ENCODE measurements at places on chromosomes 1 and 21.

GRCh38 chr1:208446271-208446691, 202.1 kb upstream of the PLXNA2 start:
- DNase-seq = no peak

GRCh38 chr1:116882866-116883265, 26.9 kb upstream of the PTGFRN start:
- no peak for DNase-seq

GRCh38 chr1:34529935-34530859, 224.7 kb upstream of the GJB5 start:
- no peak for DNase-seq

DNA sequence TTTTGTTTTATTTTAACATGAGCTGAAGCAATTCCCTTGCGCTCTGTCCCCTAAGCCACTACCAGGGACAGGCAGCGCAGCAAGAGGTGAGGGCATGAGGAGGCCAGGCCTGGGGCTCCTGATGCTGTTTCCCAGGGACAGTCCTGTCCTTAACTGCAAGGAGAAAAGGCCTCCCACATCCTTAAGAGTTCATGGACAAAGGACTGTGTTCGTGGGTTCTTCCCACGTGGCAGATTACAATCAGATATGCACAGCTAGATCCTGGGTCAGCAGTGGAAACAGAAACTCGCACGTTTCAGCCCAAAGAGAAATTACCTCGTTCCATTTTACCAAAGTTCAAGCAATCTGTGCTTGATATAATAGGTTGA, 85.8 kb downstream of the MIS18A start:
- DNase-seq = no peak

DNA sequence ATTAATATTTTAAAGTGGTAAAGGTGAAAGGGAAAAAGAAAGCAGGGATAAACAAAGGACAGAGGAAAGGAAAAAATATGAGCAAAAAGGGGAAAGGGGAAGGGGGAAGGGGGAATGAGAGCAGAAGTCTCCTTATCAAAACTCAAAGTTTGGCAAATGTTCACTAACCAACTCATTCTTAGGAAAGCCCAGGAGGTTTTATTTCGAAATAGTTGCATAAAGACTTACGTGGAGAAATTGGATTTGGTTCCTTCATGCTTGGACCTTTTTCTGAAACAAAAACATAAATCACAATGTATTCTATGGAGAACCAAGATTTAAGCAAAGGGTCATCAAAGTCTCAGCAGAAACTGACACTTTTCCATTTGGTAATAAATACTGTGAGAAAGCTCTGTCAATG, 188.1 kb downstream of the TGFBR3 start:
- DNase-seq = no peak

- no peak for DNase-seq
Observed at GRCh38 chr1:78143152-78143551, 97.4 kb downstream of the GIPC2 start.

DNA sequence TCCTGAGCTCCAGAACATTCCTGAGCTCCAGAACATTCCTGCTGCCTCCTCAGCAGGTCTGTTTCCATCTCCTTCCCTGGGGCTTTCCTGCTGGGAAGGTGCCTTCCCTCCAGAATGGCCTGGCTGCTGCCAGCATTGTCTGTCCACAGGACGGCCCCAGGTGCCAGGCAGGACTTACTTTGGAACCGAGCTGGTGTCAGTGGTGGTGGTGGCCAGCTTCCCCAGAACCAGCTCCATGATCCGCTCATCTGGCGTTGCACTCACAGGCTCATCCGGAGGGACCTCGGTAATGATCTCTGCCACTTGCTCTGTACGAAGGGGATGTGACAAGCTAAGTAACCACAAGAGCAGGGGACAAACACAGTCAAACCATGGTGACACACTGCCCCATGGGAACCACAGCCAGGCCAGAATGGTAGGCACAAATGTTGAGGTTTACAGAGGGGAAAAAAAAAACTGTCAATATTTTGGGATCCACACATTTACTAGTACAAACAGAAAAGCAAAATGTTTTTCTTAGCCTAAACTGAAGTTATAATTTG, 41.3 kb downstream of the PRDM15 start:
- DNase-seq = no peak

- no peak for DNase-seq
Observed at GRCh38 chr1:50940291-50940690, 19.8 kb downstream of the FAF1 start.

DNA sequence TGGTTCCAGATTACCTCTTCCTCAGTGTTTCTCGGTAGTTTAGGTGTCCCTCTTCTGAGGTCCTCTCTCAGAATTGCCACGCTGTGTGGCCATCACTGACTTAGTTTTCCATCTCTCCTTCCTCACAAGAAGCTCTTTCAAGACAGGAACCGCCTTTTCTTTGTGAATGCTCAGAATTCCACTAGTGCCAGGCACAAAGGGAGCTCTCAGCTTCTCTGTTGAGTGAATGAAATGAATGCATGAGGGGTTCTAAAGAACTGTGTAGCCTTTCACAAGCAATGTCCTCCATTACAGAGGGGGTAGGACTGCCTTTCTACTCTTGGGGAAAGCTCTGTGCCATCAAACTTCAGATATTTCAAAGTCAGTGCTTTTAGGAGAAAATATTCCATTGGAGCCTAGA, 546.8 kb downstream of the RWDD3 start:
- DNase-seq = no peak

DNA sequence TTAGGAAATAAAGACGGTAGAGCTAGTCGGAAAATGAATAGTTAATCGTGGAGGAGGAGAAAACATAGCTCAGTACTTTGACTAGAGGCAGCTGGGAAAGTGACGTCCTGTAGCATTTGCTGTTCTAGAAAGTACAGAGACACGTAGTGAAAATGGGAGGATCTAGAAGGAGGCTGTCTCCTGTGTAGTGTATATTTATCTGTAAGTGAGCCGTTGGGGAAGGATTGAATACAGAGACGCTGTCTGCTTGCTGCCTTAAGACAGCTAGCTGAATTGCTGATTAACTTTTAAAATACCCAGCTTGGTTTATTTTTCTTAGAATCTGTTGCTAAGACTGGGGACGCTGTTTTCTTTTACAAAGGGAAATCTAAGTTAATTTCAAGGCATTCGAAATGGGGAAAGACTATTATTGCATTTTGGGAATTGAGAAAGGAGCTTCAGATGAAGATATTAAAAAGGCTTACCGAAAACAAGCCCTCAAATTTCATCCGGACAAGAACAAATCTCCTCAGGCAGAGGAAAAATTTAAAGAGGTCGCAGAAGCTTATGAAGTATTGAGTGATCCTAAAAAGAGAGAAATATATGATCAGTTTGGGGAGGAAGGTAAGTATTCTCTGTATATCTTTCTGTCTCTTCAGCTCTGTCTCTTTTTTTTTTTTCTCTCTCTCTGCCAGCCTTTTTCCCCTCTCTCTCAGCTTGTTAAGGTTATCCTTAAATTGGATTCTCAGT, at the start of gene DNAJB4:
Gene DNAJB4, plus strand, starts transcription at position 221 of the 729 bp plus-strand sequence. Its CDS starts 172 bp downstream, at position 393.
- peak; percentile 87 for DNase-seq

DNA sequence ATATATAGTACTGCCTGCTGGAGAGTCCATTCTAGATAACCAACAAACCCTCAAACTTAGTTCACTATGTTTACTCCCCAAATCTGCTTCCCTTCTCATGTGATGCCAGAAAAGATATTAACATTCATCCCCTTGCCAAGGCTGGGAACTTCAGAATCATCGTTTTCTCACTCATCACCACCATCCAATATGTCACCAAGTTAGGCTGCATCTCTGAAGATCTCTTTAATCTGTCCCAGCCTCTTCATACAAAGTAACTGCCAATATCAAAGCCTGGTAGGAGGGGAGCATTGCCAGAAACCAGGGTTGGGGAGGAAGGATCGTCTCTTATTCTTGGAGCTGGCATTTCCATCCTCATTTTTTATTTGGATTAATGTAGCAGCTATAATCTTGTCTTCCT, 71.6 kb downstream of the XCL2 start:
- DNase-seq = no peak

GRCh38 chr1:97379387-97380075, 541.3 kb downstream of the DPYD start:
- DNase-seq = no peak

GRCh38 chr1:151176514-151177045, 799 bp upstream of the TMOD4 start:
- no peak for DNase-seq

DNA sequence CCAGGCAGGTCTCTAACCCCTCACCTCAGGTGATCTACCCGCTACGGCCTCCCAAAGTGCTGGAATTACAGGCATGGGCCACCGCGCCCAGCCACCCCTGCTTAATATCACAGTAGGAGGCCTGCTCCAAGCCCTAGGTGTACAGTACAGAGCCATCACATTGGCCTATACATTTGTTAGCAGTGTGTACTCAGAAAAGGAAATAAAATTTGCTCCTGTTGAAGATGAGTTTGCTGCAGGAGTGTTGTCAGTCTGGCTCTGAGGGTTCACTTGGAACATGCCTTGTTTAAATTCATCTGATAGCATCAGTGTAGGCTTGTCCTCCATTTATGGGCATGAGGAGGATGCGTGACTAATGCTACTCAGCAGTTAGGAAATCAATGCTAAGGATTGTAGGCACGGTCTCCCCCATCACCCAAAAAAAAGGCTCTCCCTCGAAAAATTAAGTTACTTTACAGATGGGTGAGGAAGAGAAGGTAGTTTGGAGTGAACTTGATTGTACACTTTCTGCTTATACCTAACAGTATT, 4.6 kb upstream of the ENAH start:
- DNase-seq = no peak

- no peak for DNase-seq
Observed at GRCh38 chr1:56921479-56921878, 44.3 kb downstream of the C8B start.

GRCh38 chr1:160451119-160451858, 50.9 kb downstream of the VANGL2 start:
- DNase-seq = no peak

GRCh38 chr21:37627074-37627473, 260.5 kb downstream of the DYRK1A start:
- DNase-seq = no peak

- no peak for DNase-seq
Observed at GRCh38 chr1:119772298-119772697, 3.6 kb upstream of the HMGCS2 start.

DNA sequence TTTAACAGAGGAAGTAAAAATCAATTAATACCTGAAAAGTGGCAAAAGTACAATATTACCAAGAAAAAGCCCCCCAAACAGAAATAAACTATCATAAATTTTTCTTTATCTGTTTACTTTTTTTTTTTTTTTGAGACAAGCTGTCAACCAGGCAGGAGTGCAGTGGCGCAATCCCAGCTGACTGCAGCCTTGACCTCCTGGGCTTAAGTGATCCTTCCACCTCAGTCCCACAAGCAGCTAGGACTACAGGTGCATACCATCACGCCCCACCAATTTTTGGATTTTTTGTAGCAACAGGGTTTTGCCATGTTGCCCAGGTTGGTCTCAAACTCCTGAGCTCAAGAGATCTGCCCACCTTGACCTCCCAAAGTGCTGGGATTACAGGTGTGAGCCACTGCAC, 8.0 kb downstream of the TFB2M start:
- DNase-seq = no peak

- no peak for DNase-seq
Observed at GRCh38 chr1:236207121-236207520, 64.8 kb downstream of the GPR137B start.

- no peak for DNase-seq
Observed at GRCh38 chr1:168529518-168529917, 14.3 kb downstream of the XCL2 start.

DNA sequence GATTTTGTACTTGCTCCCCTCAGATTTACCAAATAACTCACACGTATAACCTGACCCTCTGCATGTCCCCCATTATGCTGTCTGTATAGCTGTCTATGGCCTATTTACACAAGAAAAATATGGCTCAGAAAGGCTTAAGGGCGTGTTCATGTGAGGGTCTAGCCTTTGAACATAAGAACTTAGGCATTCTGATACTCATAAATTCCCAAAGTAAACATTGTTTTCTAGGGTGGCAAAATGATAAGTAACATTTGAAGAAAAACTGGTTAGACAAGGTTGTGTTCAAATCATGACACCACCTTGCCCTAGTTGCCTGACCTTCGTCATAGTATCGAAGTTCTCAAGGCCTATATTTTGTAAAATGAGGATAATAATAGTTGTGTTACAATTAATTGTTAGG, 394.6 kb downstream of the LRRIQ3 start:
- DNase-seq = no peak

DNA sequence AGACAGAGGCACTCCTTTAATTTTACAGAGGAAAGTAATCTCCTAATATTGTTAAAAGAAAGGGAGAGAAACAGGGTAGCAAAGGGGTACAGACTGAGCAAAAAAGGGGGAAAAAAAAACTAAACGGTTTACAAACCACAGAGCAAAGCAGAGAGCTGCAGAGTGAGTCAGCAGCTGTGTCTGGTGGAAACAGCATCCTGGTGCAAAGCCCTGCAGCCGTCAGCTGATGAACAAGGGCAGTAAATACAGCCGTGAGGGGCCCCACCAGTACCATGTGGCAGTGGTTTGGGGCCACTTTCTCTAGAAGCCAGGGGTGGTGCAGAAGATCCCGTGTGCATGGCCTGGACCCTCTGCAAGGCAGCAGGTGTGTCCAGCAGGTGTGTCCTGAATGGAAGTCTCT, 111.3 kb downstream of the ERG start:
- no peak for DNase-seq

All from stimulated activated naive CD4-positive, alpha-beta T cell (primary cell).